ENCODE measurements at places on chromosomes 3 and 15.

- DNase-seq = no peak
These were observed 27.3 kb downstream of the CD276 start for GRCh38 chr15:73711526-73711925.

DNA sequence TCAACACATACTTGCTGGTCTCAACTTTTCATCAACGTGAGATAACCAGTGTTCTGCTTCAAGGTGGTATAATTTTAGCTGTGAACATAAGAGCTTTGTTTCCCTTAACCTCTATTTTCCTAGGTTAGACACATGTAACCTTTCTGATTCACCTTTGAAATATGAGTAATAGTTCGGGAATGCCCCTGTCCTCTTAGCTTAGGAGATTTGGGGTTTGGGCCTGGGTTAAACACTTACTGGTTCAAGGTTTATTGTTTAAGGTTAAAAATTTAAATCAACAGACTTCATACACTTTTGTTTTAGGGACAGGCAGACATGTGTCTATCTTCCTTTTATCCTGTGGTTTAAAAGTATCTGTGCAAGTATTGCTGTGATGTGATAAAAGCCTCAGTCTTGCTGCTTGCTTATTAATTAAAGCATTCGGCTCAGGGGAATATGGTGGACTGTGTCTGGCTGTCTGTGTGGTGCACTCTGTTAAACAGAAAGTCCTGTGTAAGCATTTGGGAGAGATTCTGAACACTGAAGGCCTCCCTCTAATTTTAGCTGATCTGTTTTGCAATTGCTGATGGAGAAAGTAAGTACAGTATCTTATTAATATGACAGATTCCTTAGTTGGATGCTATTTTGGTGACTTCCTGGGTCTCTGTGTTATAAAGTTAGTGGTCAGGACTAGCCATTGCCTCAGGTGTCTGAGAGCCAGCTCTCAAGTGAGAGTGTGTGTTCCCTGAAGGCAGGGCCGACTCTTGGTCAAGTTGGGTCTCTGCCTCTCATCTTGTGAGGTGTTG lies 81.8 kb downstream of the USP13 start:
- DNase-seq = no peak

- no peak for DNase-seq
These were observed 447.8 kb downstream of the MECOM start for GRCh38 chr3:169215461-169216352.

DNA sequence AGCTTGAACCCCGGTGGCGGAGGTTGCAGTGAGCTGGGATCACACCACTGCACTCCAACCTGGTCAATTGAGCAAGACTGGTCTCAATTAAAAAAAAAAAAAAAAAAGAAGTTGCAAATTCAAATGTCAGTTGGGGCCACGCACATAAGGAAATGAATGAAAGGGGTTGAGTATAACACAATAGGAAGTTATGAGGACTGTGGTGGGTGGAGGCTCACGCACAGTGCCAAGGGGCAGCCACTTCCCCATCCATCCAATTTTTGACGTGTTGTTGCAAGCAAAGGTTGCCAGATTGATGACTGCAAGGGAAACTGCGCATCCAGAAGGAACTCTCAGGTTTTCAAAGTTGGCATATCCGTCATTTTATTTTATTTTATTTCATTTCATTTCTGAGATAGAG lies 532.2 kb downstream of the NTRK3 start:
- no peak for DNase-seq

GRCh38 chr3:180382638-180383180 lies 219.3 kb upstream of the TTC14 start:
- no peak for DNase-seq

DNA sequence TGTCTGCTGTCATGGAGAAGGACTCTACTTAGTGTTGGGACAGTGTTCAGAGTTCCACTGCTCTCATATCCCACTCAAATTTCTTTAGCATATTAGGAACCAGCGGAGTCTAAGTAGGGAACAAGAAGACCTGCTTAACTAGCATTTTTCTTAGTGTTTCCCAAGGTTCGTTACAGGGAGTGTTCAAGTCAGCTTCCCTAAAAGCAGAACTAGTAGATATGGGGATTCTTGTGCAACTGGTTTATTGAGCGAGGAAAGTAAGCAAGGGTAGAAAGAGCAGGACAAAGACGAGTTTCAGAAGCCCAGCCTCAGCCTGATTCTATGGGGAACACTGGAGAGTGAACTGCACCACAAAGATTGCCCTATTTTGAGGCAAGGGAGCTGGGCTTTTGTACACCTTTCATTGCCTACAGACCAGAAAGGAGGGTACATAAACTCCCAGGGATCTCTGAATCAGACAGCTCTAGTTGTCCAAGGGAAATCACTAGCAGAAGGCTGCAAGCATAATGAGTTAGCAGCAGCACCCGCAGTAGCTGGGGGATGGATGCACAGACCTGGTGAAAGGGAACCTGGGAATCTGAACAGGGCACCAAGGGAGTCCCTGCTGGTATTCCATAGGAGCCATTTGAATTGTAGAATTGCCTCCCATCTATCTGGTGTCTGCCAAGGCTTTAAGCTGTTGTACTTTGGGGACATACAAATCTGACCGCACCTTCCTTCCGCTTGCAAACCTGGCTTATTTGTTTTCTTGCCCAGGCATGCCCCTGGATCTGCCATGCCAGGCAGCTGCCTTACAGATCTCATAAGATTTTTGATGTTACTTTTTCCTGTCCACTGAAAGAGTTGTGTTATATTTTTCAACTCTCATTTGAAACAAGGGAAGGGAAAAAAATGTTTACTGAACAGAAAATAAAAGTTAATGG lies 15.1 kb downstream of the CMTM7 start:
- no peak for DNase-seq

- no peak for DNase-seq
These were observed 74.6 kb downstream of the CNTN3 start for GRCh38 chr3:74539876-74540275.
